Stimulated activated naive CD4-positive, alpha-beta T cell treated with Interleukin-2 at 50 U/mL for 16 hours (primary cell): ENCODE measurements at places on chromosomes 3 and 15.

GRCh38 chr15:62998262-62998890 is 44.2 kb upstream of the TPM1 start:
- no peak for DNase-seq

DNA sequence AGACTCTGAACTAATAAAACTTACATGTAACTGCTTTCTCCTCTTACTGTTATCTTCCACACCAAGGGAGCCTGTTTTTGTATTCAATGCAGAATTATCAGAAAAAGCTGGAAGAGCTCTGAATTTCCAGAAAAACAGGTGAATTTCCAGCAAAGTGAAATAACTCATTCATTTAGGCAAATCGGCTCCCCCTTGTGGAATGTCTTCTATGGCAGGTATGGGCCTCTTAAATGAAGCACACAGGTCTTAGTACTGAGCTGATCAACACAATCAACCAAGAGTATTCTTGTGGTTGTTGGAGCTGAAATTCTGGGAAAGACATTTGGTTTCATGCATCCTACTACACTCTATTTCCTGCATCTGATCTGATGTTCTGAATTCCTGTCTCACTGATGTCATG is 31.0 kb upstream of the PTPRG start:
- DNase-seq, result no peak

- DNase-seq, result no peak
Observed at GRCh38 chr15:68354923-68355322, 77.0 kb downstream of the ITGA11 start.

DNA sequence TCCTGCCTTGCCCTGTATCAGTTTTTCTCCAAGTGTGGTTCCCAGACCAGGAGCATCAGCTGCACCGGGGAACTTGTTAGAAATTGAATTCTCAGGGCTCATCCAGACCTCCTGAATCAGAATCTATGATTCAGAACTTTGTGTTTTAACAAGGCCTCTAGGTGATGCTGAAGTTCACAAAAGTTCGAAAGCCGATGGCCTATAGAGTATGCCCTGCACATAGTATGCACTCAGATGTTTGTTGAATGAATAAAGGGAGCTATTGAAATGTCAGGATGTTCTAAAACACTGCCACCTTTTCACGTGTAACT is 664 bp upstream of the LARP6 start:
- no peak for DNase-seq

DNA sequence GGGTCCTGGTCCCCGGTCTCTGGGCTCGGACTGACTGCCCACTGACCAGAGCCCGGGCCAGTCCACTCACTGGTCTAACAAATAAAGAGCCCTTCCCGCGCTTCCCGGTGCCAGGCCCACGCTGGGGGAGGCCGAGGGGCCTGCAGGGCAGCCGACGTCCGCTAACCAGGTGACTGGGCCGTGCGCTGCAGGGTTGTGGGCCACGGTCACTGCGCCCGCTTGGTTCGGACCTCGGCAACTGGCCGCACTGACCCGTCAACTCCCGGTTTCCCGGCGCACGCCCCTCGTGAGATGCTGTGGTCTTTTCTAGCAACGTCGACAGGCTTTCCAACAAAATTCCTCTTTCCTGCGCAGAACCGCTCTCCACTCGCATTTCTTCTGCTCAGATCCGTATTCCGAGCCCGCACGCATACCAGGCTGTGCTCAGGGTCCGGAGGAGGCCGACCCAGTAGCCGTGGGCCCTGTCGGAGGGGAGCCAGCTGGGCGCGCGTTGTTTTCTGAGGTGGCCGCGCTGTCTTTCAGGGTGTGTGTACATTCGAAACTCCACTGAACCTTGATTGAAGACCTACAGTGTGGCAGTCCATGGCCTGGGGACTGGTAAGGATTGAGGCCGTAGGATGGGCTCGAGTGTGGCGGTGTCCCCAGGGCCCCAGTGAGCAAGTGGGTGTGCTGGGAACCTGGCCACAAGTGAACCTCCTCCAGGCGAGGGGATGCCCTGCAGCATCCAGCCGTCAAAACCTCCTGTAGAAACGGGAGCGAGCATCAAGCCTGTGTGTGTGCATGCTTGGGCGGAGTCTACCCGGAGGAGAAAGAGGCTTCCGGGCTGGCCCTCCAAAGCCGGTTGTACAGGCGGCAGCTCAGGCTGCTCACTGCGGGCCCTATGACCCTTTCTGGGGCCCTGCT is 875 bp upstream of the NT5DC2 start:
- no peak for DNase-seq

- no peak for DNase-seq
Observed at GRCh38 chr3:174618368-174619080, 240.6 kb upstream of the NAALADL2 start.

DNA sequence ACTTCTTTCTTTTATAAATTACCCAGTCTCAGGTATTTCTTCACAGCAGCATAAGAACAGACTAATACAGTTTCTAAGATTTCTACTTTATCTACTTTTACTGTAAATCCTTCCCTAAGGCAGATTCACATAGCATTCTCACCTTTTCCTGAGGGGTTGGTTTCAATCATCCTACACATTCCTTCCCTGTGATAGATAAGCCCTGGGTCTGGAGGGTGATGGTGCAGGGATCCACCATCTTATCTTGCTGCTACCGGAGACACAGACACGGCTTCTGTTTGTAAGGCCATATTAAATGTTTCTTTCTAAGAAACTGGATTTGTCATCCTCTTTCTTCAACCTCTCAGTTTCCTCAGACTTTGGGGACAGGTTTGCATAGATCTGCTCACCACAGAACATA is 6.1 kb downstream of the IQCF5 start:
- no peak for DNase-seq

DNA sequence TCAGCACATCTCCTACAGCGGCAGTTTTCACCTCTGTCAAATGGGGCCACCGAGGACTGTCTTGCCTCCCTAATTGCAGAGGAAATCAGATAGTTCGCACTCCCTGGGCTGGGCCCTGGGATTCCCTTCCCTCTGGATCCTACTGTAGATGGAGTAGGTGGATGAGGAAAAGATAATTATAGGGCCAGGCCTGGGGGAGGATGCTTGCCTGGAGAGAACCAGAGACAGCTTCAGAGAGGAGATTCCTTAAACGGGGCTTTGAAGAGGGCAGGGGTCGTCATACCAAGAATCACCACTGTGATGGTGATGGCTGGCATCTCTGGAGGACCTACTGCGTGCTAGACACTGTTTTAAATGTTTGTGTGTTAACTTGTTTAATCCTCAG is 50.8 kb upstream of the SLC6A6 start:
- DNase-seq, result no peak

DNA sequence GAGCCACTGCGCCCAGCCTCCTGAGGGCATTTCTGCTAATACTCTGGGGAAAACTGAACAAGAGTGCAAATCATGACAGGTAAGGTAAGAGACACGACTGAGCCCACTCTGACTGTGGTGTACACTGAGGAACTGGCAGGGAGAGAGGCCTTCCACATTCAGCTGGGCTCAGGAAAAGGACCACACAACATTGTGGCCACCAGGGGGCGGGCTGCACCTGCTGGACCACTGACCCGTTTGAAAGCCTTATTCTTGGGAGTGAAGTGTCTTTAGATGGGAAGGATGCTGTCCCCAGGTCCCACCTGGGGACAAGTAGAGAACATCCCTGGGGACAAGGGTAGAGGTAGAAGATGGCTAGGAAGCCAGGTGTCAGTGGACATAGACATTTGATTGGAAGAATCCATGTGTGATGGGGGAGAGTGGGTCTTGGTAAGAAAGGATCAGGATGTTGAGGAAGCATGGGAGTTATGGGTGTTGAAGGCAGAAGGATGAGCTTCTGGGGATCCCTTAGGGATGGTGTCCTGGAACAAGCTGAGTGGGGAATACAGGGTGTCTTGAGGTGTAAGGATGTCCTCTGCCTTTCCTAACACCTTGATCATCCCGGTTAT is 6.2 kb upstream of the CTDSPL start:
- DNase-seq, result peak; percentile 64

DNA sequence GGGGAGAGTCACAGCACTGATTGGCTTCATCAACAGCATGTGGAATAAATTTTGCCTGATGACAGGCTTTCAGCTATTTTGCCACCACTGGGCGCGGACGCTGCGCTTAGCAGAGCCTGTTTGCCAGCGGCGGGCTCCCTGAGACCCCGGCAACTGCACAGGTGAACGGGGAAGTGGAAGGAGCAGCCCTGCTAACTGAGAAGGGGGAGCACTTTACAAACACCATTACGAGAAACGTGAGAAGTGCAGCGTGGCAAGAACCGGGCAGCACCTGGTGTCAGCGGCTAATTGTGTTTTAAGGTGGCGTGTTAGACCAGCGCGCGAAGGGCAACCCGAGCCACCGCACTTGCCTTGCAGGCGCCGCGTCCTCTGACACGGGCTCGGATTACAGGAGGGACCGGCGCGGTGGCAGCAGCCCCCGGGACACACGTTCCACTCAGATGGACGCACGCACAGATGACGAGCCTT is 307.8 kb upstream of the ARRDC4 start:
- no peak for DNase-seq

DNA sequence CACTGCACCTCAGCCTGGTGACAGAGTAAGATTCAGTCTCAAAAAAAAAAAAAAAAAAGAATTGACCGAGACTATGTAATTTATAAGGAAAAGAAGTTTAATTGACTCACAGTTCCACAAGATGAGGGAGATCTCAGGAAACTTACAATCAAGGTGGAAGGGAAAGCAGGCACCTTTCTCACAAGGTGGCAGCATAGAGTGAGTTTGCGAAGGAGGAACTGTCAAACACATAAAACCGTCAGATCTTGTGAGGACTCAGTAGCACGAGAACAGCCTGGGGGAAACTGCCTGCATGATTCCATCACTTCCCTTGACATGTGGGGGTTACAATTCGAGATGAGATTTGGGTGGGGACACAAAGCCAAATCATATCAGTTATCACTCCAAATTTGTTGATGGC is 380.9 kb downstream of the EDEM1 start:
- no peak for DNase-seq

- DNase-seq, result no peak
Observed at GRCh38 chr3:151541178-151541577, 80.3 kb upstream of the IGSF10 start.

DNA sequence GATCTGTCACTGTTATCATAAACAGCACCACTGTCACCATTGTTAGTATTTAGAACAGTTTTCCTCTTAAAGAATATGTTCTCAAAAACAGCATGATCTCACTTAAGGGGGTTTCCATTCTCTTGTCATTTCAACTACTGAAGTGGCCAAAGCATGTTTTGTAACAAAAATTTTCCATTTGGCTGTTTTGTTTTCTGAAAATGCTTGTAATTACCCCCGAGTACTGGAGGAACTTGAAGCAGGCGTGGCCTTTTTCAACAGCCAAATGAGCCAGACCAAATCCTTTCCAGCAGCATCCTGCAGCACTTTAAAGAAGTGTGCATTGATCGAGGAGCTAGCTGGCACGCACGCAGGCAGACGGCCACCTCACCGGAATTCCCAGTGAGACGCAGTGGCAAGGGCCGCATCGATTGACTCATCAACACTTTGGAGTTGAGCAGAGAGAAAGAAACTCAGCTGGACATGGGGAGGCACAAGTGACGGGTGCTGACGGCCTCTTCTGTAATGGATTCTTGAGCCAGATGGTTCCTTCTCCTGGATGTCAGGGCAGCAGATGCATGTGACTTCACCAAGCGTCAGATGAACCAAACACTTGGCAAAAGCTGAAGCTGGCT is 234.3 kb upstream of the IGF1R start:
- DNase-seq, result no peak

DNA sequence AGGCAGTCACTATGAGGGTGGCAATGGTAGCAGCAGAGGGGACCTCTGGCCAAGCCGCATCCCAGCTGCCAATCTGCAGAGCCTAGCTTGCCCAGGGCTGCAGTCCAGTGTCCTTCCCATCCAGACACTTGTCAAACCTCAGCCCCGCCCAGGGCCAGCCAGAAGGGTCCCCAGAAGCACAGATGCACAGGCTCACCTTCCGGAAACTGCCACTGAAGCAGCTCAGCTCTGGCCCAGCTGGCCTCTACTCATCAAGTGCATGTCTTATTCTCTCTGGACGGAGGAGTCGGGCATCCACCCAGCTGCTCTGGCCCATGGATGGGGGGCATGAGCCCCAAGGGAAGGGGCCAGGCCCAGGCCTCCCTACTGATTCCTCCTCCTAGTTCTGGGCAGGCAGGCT is 69.2 kb downstream of the DNAJB8 start:
- DNase-seq, result no peak

- no peak for DNase-seq
Observed at GRCh38 chr3:180017846-180018245, 18.9 kb downstream of the PEX5L start.

DNA sequence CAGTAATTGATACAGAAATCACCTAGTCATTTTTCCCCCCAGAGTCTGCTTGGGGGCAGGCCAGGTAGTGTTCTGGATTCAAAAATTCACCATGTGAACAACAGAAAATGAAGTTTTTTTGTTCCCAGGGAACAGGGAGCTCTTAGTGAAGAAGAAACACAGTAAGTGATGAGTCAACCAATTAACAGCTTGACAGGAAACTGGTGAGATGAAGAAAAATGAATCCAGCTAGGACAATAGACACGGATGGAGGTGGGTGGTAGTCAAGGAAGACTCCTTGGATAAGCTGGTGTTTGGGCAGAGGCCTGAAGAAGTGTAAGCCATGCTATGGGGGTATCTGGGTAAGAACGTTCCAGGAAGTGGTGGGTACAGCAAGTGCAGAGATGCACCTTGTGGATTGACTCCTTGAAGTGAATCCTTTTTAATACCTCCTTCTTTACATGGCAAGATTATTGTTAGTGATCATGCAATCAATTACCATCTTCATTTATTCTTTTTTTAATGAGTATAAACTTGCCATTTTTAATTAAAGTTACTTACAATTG is 339.9 kb upstream of the RGMA start:
- no peak for DNase-seq

DNA sequence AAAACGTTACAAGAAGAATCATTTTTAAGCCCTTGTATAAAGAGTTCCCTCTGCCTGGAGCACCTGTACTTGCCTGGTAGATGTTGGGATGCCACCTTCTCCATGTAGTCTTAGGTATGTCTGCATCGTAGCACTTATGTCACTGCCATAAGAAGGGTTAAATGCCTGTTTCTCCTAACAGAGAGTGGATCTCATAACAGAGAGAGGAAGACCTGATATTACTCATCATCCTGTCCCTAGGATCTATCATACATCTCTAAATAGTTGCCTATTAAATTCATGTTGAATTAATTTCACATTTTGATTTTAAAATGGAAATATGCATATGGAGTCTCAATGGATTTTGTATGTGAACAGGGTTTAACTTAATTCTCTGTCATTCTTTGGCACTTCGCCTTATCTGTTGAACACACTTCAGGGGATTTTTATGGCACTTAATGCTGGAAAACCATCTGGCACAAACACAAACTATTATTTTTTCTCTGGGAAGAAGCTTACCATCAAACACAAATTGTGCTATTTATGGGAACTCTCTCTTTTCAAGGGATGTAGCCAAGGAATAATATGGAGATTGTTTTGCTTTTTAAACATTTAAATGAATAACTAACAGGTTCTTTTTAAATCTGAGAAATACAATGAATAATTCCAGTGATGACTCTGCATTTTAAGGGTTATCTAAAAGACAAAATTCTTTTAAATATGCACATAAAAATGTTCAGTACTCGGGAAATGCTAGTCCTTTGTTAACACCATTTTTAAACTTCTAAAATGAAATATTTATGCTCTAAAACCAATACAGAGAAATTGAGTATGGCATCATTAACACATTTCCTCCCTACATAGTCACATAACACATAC is 230.7 kb downstream of the ZNF385D start:
- no peak for DNase-seq
